Activated T-cell treated with anti-CD3 and anti-CD28 coated beads, Interleukin-2, amount 50 U/mL, for 1 hour (primary cell): ENCODE measurements at places on chromosomes 1 and 21.

DNA sequence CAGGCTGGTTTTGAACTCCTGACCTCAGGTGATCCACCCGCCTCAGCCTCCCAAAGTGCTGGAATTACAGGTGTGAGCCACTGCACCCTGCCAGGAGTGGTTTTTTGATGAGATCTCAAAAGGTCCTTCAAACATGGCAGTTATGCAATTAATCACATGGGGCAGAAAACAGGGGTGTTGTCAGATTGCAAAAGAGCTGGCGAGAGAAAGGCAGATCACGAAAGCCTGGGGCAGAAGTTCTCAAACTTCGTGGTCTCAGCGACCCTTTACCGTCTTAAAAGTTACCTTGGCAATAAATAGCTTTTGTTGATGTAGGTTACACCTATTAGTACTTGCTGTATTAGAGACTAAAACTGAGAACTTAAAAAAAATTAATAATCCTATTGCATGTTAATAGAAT is 16.1 kb downstream of the CNR2 start:
- DNase-seq: no peak

DNA sequence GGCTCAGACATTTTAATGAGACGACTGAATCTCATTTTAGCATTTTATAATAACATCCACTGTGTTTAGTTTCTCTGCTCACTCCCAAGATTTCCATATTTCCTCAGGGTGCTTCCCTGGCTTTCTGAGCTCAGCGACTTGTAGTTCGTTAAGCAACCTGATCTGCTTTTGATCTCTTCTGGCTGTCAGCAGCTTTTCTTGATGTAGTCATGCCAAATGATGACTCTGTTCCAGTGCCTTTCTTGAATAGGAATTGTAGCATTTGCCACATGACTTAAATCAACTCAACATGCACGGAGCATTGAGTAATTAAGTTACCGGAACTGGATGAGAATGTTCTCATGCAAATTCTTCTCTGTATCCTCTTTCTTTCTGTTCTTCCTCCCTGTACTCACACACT is 246.1 kb downstream of the FMN2 start:
- DNase-seq: no peak

DNA sequence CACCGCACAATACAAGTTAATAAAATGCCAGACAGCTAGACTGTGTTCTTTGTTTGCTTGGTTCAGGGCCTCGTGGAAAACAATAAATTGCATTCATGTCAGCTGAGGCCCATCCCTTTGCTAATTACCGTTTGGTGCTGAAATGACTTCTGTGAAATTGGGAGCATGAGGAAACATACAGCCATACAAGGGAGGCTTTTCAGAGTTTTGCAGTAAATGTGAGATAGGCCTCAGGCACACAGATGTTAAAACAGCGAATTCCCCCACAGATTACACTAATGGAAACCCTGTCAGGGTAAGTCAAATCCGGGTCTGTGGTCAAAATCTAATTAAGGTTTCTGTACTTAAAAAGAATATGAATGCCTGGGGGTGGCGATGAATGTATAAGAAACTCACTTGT is 173.5 kb upstream of the LMO4 start:
- no peak for DNase-seq

- DNase-seq: no peak
These were observed 98.1 kb upstream of the NFIA start for GRCh38 chr1:60984062-60984799.

DNA sequence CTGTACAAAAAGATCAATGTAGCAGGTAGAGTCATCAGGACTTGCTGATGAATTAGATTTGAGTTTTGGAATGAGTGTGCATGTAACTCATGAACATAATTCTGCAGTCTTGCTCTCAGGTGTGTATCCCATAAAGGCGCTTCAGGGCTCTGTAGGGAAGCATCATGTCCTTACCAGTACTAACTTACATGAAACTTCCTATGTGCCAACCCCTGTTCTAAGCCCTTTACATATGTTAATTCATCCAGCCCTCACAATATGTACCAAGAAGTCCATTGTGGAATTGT is 2.1 kb upstream of the FCRLB start:
- no peak for DNase-seq

DNA sequence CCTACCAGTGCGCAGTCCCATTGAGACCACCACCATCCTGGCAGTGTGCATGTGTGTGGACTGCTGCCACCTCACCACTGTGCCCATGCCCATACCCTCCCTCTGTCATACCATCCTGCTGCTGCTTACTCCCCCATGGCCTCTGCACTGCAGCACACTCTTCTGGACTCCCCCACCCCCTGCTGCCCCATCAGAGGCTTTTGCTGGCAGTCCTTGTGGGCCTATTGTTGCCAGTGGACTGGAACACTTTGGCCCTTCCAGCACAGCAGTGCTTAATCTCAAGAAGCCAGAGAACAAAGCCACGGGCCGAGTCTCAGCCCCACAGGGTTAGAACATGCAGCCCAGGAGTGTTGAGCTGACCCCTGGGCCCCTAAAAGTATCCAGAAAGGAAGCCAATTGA is 41.9 kb upstream of the IVNS1ABP start:
- DNase-seq: no peak

DNA sequence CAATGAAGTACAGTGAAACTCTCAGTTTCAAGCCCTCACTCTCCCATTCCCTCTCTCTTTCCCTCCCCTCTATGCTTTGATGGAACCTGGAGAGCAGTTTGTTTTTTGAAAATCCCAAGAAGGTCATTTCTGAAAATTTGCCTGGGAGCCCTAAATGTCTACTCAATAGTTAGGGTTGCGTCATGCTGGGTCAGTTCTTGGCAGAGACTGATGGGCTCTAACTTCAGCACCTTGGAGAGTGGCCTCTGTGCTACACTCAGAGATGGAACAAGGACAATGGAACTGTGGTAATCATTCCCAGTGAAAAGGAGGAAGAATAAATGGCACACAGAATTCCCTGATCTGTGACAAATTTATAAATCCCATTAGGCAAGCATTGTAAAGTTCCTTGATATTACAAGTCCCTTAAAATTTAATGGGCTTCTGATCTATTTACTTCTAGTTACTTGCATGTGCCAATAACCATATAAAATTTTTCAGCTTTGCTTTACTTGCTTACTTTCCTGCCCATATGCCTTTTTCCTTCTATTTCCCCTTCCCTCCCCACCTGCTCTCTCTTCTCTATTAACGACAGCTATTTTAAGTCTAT is 182.9 kb upstream of the KCND3 start:
- no peak for DNase-seq

- DNase-seq: no peak
These were observed 364.5 kb upstream of the DAB1 start for GRCh38 chr1:57788313-57788712.

DNA sequence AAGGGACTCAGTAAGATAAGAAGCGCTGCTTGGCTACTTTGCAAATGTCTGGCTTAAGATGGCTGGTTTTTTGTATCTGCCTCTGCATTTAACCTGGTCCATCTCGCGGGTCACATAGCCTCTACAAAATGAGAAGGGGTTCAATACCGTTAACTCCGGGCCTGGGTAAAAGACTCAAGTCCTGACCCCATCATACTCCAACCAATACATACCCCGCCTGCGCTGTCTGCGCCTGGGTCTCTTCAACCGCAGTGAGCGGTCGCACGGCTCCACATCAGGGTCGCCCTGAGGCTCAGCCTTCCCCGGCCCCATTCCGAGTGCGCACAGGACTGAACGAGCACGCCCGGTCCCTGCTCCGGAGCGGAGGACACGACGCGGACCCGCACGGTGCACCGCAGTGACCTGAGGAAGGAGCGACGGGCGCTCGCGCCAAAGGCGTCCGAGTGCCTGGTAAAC is 558 bp upstream of the PGD start:
- no peak for DNase-seq

- peak; percentile 42 for DNase-seq
These were observed at the start of gene FCMR for GRCh38 chr1:206921772-206922265. Gene FCMR, minus strand, starts transcription at chr1:206921941. Its CDS starts 87 bp downstream, at chr1:206921854.

- DNase-seq: no peak
These were observed 52.5 kb downstream of the CNN3 start for GRCh38 chr1:94874423-94874822.
